Esophagus (tissue), 2 donors: ENCODE measurements at places on chromosomes 6 and 20. TPM values are rescaled to one million over a fixed set of nuclear protein-coding genes. Genes with fewer than 3 reads are reported as not detected.

The PKIB gene
- 4.2 TPM for polyA plus RNA-seq

The CDSN gene
- polyA plus RNA-seq, result 0.20 TPM

The RHAG gene
- 0.06 TPM for polyA plus RNA-seq

The HTR1E gene
- not detected for polyA plus RNA-seq

The SLC17A2 gene
- polyA plus RNA-seq, result not detected
